ENCODE measurements at places on chromosomes 4 and X. TPM values are rescaled to one million over a fixed set of nuclear protein-coding genes. Genes with fewer than 3 reads are reported as not detected.

DNA sequence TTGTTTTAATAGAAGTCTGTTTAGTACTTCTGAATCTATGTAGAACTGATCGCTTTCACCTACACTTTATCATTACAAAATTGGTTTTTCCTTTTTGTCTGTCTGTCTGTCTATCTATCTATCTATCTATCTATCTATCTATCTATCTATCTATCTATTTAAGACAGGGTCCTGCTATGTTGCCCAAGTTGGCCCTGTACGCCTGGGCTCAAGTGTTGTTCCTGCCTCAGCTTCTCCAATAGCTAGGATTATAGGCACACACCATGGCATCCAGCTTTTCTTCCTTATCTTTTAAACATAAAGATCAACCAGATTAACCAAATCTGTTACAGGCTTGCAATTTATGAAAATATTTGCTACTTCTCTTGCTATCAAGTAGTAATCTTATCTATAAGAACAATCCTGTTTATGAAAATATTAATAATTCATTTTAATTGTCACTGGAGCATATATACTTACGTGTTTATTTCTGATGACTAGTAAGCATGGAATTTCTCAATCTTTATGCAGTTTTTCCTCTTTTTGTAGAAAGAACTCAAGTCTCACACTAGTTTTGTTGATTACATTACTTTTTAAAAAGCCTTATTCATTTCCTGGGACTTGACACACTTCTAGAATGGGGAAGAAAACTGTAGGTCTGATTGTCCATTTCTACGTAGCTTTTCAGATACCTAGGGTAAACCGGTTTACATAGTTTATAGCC lies 24.5 kb downstream of the KIAA0232 start:
- no peak overlapping the region for H3K27ac ChIP-seq
- H3K4me3 ChIP-seq: no peak overlapping the region
- H3K36me3 ChIP-seq: no peaks in the 10 kb centered on the region

GRCh38 chrX:121254336-121254735 lies 206.9 kb downstream of the GLUD2 start:
- DNase-seq: no peak
- H3K27me3 ChIP-seq: no peaks in the 10 kb centered on the region
- no peak overlapping the region for H3K4me3 ChIP-seq
- H3K27ac ChIP-seq: no peak overlapping the region

DNA sequence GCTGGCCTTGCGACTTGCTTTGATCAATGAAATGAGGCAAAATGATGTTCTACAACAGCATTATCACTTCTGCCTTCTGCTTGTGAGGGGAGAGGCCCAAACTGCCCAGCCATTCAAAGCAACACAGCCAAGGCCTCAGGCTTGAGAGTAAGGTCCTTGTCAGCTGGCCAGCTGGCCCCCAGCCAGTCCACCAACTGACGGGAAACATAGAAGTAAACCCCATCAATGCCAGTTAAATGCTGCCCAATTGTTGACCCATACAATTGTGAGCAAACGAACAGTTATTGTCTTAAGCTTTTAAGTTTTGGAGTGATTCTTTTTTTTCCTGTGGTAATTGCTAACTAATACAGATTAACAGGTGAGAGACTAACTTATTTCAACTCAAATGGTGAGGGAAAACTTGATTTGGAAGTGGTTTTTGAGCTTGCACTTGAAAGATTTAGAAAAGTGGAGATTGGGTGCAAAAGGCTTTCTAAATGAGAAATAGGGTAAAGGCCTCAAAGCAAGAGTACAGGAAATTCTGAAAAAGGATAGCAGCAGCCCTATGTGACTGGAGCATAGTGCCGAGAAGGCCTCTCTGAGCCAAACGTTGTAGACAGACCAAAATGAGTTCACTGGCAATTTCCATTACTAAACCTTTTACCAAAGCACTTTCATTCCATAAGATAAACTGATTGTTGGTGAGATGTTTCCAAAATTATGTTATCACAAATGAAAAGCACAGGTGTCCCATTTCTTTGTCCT lies 66.9 kb downstream of the ARHGEF38 start:
- H3K36me3 ChIP-seq: no peaks in the 10 kb centered on the region
- no peaks in the 10 kb centered on the region for H3K27me3 ChIP-seq
- no peak overlapping the region for H3K27ac ChIP-seq
- peak; percentile 82 for DNase-seq
- no peaks in the 10 kb centered on the region for H3K4me1 ChIP-seq

GRCh38 chr4:73139991-73140390 lies 70.5 kb upstream of the COX18 start:
- H3K27me3 ChIP-seq: no peaks in the 10 kb centered on the region
- no peaks in the 10 kb centered on the region for H3K36me3 ChIP-seq
- H3K4me3 ChIP-seq: no peak overlapping the region
- no peaks in the 10 kb centered on the region for H3K4me1 ChIP-seq
- no peak for DNase-seq
- H3K27ac ChIP-seq: no peak overlapping the region

The TRPC3 gene
- polyA plus RNA-seq: not detected

The GLRA3 gene
- not detected for polyA plus RNA-seq

DNA sequence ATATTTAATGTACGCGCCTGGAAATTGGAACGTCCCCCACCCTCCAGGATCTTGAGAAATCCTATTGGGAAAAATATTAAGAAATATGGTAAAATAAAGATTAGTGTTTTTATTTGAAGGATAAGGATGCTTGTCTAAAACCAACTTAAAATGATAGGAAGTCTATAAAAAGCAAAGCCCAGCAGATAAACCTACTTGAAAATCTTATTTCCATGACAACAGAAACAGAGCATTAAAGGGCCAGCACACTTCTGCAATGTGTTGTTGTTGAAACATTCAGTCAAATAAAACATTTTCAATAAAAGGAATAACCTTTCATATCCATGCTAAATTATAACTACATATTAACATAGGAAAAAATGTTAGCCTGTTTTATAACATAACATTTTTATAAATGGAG lies 29.3 kb upstream of the GPM6A start:
- no peaks in the 10 kb centered on the region for H3K27me3 ChIP-seq
- no peaks in the 10 kb centered on the region for H3K4me1 ChIP-seq
- no peak for DNase-seq

The RIPPLY1 gene
- not detected for polyA plus RNA-seq

DNA sequence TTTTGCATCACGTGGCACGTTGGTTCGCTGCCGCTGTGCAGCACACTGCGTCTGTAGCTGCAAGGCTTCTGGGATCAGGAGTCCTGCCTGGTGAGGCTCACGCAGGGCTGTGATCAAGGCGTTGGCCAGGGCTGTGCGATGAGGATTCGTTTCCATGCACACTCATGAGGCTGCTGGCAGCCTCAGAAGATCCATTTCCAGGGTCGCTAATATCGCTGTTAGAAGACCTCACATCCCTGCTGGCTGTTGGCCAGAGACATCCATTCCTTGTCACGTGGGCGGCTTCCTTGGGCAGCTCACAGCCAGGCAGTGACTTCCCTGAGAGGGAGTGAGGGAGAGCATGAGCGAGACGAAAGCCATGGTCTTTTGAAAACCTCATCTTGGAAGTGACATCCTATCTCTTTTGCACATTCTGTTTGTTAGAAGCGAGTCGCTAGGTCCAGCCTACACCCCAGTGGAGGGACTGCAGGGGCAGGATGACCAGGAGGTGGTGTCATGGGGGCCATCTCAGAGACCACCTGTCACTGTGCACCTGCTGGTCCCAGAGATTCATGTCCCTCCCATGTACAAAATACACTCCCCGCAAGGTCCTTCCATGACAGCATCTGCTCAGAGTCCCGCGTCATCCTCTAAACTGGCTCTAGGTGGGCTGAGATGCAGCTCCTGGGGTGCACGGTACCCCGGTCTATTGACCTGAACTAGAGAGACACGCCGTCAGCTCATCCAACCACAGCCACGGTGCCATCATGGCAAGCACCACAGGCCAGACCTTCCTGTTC lies 12.2 kb downstream of the RGS12 start:
- DNase-seq: peak; percentile 80
- H3K27me3 ChIP-seq: no peaks in the 10 kb centered on the region
- H3K36me3 ChIP-seq: no peaks in the 10 kb centered on the region
- no peak overlapping the region for H3K4me3 ChIP-seq

DNA sequence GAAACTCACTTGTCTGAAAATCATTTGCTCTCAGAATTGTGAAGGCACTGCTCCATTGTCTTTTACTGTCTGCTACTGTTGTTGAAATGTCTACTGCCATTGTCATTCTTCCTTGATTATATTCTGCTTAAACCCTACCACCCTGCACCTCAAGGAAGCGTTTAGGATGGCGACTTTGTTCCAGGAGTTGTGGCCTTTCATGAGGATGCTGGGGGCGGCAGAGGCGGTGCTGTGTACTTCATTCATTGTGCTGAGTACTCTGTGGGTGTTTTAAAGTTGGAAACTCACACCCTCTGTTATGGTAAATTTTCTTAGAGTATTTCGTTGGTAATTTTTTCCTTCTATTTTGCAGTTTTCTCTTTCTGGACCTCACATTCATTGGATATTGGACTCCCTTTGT lies 258.9 kb downstream of the TENM3 start:
- H3K36me3 ChIP-seq: no peaks in the 10 kb centered on the region
- no peak overlapping the region for H3K27ac ChIP-seq
- no peak for DNase-seq
- H3K4me1 ChIP-seq: no peaks in the 10 kb centered on the region

DNA sequence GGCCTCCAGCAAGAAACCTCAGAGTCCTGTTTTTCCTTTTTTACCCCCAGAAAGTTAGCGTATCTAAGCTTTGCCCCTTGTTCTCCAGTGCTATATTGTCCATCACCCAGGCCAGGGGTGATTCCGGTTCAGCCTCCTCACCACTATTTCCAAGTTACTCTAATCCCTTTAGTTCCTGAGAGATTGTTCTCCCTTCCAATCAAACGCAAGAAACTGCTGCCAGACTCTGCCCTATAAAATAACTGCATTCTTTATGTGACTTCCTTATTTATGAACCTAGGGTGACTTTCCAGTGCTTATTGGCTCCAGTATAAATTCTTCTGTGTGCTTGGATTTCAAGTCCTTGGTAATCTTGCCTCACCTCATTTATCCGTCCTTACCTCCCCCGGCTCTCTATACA lies 65.7 kb downstream of the CLCN5 start:
- no peak overlapping the region for H3K27ac ChIP-seq
- DNase-seq: no peak
- no peaks in the 10 kb centered on the region for H3K27me3 ChIP-seq
- H3K4me3 ChIP-seq: no peak overlapping the region
- H3K36me3 ChIP-seq: no peaks in the 10 kb centered on the region
- no peaks in the 10 kb centered on the region for H3K4me1 ChIP-seq
